ENCODE measurements at places on chromosomes 12 and 14. TPM values are rescaled to one million over a fixed set of nuclear protein-coding genes. Genes with fewer than 3 reads are reported as not detected.

DNA sequence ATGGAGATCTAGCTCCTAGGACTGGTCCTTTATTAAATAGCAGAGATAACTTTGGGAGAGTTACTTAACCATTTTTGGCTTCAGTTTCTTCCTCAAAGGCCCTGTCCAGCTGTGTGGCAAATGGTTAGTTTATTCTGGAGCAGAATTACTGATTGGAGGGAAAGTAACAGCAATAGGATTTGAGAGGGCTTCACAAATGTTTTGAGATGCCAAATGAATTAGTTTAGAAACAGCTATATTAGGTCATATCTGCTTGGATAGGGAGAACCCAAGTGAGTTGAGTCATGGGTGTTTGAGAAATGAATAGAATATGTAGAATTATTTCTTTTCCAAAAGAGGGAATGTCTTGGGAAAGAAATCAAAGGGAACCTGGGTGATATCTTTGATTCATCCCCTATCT is 17.5 kb downstream of the RASSF3 start:
- no peak for DNase-seq

- DNase-seq: no peak
These were observed 72.0 kb downstream of the CHGA start for GRCh38 chr14:92994942-92995341.

The GYS2 gene
- not detected for polyA plus RNA-seq

DNA sequence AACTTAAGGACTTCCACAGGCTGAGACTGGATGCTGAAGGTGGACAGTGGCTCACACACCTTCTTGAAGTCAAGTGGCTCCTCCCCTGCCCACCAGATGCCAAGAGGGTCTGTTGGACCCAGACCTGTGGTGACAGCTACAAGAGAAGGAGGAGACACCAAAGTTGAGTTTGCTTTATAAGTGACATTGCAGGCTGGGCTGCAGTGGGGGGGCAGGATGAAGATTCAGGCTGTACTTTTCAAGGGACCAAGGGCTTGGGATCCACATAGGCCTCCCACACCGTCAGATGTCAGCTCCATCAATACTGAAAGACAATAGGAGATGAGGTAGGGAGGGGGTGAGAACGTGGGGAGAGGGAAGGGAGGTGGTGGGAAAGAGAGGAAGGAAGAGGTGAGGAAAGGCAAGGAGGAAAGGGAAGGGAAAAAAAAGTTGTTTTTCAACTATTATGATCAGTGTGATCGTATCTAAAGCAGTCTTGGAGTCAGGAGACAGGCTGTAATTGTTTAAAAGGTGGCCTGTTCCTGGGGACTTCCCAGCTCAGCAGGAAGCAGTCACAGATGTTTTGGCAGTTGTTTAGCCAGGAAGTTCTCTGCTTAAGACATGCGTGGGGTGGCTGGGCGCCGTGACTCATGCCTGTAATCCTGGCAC is 84.1 kb upstream of the RESF1 start:
- no peak for DNase-seq

DNA sequence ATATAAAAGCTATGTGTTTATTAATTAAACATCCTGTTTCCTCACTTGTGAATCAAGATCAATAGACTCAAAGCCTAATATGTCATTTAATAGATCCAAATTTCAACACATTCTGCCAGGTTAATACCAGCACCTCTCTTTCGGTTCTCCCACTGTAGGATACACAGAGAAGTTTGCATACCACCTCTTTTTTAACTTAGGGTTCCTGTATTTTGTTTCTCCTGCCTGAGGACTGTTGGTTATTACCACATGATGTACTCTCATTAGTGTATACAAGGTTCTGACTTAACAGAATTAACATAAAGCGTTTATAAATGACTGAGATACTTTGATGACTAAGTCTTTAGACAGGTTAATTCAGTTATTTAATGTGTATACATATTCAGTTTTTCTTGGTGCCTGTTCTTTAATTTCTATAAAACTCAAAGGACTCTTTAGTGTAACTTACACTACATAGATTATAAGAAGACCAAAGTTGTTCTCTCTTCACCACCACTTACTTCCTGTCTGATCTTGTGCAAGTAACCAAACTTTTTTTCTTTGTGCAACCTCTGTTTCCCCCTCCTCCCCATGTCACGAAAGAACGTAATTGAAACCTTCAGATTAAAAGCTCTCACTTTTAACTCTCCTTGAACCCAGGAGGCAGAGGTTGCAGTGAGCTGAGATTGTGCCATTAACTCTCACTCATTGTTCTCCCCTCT is 89.8 kb upstream of the DNM1L start:
- no peak for DNase-seq

The WIF1 gene
- 1.9 TPM for polyA plus RNA-seq

DNA sequence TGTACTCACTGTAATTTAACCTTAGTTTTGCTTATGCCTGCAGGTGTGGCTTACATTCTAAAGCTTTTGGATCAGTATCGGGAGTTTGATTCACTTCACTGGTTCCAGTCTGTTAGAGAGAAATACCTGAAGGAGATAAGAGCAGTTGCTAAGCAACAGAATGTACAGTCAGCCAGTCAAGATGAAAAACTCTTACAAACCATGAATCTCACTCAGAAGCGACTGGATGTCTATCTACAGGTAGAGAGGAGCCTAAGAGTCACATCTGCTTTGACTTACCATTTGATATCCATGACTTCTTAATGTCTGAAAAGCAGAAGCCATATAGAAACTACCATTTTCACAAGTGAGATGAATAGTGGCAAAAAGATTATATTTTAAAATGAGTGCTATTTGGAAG is 56.5 kb downstream of the WASHC4 start:
- no peak for DNase-seq

DNA sequence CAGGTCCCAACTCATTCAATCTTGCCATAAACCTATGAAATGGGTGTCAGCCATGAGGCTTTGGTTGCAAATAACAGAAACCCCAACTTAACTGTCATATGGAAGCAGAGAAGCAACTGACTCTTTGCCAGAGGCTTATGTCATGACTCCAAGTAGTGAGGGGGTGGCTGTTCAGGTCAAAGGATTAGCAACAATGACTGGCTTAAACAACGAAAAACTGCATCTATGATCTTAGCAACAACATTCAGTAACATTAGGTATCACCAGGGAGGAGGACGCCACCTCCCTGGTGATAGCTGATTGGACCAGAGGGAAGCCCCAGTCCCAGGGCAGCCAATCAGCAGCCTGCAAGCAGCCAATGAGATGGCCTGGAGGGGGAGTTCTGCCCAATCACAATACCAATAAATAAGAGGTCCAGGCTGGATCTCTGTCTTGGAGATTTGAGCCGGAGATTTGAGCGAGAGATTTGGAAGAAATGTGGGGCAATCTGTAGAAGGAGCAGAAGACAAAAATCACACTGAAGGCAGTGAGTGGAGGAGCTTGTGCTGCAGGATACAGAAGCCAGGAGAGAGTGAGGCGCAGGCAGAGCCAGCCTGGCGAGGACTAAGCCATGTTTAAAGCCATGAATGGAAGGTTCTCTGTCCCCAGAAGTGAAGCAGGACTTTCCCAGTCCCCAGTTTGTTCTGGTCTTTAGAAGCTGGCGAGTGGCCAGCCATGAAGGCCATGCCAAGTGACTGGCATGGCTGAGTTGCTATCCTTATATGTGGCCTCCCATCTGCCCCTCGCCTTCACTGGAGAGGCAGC is 93.3 kb downstream of the CALM1 start:
- DNase-seq: no peak

The PIANP gene
- polyA plus RNA-seq: 11.2 TPM

DNA sequence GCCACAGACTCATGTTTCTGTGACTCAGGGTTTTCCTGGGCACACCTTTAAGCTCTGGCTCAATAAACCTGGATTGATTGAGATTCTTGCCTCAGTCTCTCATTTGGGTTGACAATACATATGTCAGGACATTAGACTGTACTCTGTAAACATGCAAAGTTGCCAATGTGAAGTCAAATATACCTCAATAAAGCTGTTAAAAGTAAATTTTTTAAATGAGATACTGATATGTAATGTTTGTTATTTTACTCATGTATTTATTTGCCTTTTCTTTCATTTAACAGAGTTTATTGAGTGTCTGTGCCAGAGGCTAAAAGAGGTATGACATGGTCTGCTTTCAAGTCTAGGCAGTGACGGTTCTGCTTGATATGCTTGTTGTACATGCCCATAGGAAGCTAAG is 3.7 kb upstream of the ETFBKMT start:
- no peak for DNase-seq

GRCh38 chr14:35534208-35534872 is 376 bp downstream of the INSM2 start:
- DNase-seq: no peak

DNA sequence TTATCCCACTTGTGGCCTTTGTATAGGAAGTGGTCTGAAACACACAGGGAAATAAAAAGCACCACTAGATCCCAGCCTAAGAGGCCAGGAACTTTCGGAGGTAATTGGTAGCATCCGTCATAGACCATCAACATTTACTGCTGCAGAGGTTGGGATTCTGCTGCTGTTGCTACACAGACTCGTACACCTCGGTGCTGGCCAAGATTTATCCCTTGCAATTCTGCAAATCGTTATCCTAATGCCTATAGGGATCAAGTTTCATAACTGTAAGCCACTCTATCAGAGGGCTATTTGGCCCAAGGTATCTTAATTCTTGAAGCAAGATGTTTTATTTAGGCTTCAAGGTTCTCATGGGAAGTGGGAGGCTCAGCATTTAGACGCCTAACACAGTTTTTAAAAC is 913.6 kb downstream of the GALC start:
- DNase-seq: no peak

DNA sequence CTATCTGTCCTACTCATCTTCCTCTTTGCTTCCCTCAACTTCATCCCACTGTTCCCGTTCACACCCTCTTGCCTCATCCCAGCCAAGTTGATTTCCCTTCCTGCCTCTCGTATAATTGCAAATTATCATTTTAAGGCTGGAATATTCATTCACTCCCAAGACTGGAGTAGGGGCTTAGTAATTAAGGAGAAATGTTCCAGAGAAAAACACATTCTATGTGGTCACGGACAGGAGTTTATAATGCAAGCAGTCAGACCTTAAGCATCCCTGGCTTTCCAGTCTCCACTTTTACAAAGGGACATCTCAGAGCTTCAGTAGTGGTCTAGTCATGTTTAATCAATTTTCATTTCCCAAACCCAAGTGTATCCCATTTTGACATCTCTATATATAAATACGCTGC is 54.9 kb downstream of the TMEM132D start:
- DNase-seq: no peak

- DNase-seq: no peak
These were observed 150.1 kb downstream of the NAV3 start for GRCh38 chr12:77980782-77981181.

DNA sequence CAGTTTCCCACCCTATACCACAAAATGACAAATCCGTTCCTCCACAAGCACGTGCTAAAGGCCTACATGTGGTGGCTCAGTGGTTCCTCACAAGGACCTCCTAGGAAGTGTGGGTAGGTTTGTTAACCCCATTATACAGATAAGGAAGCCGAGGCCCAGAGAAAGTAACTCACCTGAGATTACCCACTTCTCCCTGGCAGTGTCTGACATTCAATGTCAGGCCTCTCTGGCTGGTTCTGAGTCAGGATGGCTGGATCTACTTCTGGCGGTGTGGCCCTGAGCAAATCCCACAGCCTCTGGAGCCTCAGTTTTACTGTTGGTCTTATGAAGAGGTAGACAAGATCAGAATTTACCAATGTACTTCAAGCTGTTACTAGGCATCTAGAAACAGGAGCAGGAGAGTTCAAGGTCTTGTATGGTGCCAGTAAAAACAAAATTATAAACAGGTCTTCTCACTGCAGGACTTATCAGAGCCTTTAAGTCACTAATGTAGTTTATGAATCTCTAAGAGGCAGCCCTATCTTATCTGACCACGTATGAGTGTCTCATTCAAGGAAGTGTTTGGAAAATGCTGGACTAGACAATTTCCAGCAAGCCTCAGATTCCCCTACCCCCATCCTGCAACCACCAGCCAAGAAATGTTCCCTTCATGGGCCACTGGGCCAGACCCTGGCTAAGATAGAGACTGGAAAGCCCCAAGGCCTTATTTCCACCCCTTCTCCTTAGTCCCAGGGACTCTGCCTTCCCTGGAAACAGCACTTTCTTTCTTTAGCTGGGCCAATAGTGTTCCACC is 4.2 kb downstream of the HSPB8 start:
- DNase-seq: no peak

All from right renal pelvis (tissue), 4 donors.